ENCODE measurements at places on chromosomes 3 and 15. TPM values are rescaled to one million over a fixed set of nuclear protein-coding genes. Genes with fewer than 3 reads are reported as not detected.

SSUH2 gene
- 0.31 TPM for total RNA-seq

DNA sequence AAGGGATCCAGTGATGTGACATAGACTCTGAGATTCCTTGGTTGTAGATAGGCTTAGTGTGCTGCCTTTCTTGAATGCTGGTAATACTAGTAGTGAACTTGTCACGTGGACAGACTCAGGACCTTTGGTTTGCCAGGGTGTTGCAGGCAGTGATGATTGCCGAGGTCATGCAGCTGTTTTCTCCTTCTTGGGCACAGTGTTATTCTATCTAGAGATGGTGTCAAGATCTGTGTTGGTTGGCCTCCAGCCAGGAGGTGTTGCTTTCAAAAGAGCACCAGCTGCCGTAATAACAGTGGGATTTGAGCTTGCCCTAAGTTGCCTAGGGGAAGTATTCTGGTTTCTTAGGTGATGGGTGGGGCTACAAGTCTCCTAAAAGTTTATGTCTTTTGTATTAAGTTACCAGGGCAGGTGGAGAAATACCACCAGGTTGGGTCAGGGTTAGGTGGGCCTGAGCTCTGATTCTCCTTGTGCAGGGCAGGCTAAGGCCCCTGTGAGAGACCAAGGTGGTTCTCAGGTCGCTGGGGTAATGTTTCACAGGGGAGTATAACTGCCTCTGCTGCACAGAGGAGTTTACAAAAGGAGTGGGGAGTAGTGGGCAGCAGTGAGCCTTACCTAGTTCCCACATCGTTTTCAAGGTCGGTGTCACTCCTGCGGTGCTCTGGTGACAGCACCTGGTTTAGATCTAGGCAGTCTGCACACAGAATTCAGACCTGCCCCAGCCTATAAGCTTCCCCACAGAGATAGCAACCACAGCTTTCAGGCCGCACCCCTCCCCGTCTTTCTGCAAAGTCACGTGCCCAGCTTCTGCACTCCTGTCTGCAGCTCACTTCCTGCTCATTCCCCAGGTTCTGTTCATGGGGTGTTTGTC, 350.3 kb downstream of the DOCK3 start:
- peak; percentile 79 for DNase-seq

DNA sequence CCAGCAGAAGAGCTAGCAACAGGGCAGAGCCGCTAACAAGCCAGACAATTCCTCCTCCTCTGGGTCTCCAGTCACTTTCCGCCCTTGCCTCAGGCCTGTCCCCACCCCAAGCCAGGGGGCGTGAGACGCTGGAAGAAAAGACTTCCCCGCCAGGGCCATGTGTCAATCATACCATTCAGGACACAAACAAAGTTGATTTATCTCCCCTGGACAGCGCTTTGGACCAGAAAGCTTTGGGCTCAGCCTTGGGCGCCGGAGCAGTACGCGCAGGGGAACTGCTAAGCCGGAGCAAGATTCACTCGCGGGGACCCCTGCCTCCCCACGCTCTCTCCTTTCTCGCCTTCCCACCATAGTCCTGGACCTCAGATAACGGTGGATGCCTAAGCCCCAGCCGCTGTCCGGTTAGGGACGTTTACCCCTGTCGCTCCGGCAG, 479 bp downstream of the LRRC2 start:
- no peak for DNase-seq

DNA sequence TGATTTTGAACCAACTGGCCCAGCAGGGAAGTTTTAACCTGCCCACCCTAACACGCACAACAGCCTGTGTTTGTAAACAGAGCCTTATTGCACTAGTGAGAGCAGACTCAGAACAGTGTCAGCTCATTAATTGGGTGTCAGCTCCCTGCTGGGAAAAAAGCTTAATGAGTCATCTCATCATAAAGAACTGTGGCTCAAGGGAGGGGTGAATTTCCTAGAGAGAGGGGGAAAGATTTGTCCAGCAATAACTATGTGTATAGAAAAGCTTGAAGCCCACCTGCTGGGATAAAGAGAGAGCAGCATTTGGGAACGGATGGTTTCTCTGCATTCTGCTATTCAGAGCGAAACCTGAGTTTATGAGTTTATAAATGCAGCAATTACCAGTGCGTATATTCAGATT, 48.9 kb upstream of the GMNC start:
- DNase-seq, result no peak

PFN2 gene
- total RNA-seq, result 4.7 TPM

DNA sequence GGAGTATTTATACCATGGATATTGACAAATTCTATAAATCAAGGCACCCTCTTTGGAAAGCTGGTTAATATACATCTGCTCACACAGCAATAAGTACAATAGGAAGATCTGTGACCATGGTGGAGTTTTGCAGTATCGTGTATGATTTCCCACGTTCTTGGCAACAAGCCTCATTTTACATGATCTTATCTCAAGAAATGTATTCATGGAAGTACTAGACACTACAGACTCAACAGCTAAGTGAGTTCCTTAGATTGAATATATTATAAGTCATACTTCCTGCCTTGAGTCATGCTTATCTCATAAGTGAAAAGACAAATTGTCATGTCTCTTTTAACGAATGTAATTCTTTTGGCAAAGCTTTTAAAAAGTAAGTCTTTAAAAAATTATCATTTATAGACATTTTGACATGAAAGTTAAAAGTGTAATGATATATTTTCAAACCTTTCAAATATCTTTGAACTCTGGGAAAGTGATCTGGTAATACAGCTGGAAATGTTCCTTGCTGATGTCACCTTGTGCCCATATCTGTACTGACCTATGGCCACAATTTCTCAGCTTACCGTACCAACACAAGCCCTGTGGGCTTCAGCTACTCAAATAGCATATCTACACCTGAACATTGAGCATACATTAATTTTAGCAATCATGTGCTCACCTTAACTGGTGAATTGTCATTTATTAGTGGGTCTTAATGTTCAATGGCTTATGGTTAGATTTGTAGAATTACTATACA, 130.3 kb upstream of the TMC3 start:
- no peak for DNase-seq

RASGRP1 gene
- 106 TPM for total RNA-seq

CHRNA7 gene
- 0.20 TPM for total RNA-seq

EXD1 gene
- total RNA-seq, result not detected

- DNase-seq, result no peak
These were observed 62.4 kb downstream of the CEMIP start for GRCh38 chr15:80841541-80841940.

DNA sequence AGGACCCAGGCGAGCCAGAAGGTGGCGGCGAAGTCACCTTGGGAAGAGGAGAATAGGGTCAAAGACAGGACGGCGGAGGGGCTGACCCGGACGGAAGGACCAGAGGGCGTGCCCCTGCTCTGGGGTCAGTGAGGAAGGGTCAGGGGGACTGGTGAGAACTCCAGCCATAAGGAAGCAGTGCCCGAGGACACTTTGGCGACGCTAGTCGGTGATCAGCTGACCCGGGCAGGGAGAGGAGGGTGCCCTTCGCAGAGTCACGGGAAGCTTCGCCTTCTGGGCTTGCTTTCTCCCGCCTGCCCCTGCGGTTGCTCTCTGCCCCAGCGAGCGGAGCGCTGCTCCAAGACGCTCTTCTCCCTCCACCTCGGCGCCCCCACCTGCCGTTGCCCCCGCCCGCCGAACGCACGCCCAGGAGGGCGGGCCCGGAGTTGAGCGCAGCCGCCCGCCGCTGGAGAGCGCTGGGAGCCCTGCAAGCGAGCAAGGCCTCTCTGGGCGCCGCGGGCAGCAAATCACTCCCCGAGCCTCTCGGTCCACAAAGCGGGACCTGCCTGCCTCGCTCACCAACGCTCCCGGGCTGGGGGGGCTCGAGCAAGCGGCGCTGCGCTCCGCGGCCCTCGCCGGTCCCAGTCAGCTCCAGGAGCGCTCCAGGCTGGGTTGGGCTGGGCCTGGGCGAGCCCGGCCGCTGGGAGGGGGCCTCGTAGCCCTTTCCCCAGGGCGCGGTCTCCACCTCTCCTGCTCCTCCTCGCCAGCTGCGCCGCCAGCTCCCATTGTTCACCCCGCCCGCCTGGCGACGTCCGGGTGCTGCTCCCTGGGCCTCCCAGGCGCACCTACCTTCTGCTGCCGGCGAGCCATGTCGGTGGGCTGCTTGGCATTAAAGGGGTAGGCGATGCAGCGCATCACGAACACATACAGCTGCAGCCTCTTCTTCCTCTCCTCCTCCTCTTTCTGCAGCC, 1.2 kb downstream of the CADPS start:
- no peak for DNase-seq

DNA sequence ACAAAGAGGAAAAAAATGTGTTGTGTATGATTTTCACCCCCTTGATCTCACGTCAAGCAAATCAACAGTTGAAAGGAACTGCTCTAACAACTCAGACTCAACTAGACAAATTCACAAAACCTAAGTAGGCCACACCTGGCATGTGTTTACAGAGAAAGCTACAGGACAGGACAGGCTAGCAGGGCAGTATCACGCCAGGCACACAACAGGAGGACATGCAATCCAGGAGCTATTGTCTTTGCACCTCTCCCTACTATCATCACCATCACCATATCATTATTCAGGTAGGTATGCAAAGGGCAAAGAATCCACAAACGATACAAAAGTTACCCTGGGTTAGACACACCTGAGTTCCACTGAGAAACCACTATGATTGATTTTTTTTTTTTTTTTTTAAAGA, 86.4 kb downstream of the TBL1XR1 start:
- no peak for DNase-seq

DNA sequence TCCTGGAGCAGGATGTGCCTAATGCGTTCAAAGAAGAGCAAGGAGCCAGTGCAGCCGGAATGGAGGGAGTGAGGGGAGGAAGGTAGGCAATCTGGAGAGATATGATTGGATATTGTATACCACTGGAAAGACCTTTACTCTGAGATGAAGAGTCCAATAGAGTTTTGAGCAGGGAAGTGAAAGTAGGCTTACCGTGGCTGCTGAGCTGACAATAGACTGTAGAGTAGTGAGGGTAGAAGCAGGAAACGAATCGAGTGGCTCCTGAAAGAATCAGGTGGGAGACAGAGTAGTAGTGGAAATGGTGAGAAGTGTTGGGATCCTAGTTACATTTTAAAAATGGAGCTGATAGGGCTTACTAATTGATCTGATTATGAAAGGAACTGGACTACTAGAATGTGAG, 51.8 kb upstream of the NUDT16 start:
- DNase-seq, result no peak

DNA sequence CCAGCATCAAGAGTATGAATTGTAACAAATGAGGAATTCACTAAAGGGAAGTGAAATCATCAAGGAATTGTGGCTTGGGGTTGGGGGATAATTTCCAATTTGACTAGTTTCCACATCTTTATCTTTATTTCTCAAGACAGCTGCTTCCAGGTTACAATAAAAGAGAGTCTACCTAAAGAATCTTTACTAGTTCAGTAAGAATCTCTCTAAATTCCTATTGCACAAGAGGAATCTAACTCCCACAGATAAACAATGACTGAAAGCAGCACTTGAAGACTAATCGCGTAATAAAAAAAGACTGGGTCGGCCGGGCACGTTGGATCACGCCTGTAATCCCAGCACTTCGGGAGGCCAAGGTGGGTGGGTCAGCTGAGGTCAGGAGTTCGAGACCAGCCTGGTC, 194.4 kb downstream of the KBTBD8 start:
- DNase-seq, result no peak

KIF15 gene
- total RNA-seq, result 38.1 TPM

- DNase-seq, result no peak
These were observed 43.7 kb downstream of the PCSK6 start for GRCh38 chr15:101445562-101446517.

DNA sequence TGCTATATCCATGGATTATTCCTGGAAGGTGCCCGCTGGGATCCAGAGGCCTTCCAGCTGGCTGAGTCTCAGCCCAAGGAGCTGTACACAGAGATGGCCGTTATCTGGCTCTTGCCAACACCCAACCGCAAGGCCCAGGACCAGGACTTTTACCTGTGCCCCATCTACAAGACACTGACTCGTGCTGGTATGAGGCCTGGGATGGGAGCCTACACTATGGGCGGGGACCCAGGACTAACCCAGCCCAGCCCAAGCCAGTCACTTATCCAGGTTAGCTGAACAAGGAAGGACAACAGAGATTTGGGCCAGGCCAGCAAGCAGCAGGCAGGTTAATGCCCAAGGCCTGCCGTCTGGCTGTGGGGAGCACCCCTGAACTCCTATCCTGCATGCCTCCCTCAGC, 45.3 kb downstream of the SEMA3G start:
- no peak for DNase-seq

DNA sequence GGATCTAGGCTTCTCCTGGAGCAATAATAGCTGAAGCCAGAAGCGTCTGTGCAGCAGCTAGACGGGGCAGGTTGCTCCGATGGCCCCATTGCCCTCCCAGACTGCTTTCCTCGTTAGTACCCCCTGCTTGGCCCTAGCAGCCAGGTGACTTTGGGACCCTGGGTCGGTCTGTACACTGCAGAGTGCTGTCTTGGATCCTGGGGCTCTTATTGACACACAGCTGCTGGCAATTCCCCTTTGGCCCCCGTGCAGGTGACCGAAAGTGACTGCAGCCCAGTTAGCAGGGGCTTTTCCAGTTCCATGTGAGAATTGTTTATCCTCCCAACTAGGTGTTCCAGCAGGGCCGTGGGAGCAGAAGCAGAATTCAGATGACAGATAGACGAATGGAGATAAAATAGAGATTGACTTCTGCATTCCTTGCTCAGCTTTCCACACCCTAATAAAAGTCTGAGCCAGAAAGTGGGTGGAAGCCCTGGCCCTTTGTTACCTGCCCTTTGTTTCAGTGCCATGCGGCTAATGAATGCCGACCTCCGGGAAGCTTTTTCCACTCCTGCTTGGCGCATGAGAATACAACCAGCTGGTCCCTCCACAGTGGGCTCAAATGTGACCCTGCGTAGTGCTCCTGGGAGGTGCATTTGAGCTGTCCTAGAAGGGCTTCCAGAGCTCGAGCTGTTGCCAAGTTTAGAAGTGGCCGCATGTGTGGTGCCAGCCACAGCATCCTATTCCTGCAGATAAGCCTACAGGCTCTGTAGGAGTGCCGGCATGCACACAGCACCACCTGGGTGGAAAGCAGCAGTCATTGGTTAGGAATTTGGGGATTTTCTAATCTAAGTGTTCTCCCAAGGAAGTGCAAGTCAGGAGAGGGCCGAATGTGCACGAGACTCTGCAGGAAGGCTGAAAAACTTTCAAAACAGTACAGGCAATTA, 94.4 kb downstream of the SLCO3A1 start:
- DNase-seq, result no peak

- DNase-seq, result no peak
These were observed 264.2 kb downstream of the VPS13C start for GRCh38 chr15:61796056-61796455.
